ENCODE measurements at places on chromosomes 3 and 15.

DNA sequence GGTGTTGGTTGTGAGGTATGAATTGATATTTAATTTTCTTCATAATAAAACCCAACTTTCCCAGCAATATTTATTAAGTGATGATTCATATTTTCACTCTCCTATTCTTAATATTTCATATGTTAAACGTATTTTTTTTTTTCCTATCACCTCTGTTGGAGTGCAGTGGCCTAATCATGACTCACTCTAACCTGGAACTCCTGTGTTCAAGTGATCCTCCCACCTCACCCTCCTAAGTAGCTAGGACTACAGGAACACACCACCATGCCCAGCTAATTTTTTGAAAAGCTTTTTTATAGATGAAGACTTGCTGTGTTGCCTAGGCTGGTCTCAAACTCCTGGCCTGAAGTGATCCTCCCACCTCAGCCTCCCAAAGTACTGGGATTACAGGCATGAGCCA is 8.6 kb downstream of the PARP15 start:
- no peak for DNase-seq

DNA sequence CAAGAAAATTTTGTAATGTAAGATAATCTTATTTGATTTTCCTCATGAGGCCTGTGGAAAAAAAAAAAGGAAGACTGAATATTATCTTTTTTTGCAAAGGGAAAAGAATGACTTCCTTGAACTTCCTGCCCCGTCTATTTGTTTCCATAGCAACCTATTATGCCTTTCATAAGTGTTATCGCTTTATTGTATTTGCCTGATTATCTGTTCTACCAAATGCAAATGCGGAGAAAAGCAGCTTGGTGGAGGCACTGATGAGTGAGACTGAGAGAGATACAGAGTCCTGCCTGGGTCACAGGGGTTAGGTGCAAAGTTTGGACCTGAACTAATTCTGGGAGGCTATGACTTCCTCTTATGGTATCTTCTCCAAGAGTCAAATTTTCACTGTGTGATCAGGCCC is 334.0 kb upstream of the KCNMB2 start:
- no peak for DNase-seq

DNA sequence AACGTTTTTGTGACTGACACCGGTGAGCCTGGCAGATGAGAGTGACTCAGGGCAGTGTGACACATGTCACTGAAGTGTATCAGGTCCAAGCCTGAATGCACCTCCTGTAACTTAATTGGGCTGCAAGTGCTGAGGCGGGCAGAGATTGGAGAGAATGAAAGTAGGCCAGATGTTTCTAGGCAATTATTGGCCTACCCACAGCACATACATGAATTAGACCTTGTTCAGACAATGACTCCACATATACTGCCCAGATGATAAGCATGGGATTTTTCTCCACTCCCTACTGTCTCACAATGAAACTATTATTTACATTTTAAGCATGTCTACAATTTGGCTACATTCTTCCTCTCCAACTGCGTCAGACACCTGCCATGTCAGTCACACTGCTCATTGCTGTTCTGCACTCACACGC is 187.3 kb upstream of the ZNF385D start:
- DNase-seq: no peak

DNA sequence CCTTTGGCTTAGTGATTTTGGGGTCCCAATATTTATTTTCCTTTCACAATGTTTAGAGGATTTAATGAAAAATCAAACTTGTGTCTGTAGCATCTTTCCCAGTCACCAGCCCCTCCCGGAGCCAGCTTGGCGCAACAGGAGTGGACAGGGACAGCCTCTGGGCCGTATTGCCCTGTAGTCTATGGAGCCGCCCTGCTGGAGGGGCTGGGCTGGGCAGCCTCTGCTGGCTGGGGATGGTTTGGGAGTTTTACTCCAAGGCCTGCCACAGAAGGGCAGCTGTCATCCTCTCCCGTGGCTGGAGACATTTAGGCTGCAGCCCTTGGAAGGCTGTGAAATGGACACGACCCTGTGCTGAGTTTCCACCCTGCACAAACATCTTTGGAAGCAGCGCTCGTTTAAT is 89.4 kb upstream of the RGMA start:
- DNase-seq: no peak

DNA sequence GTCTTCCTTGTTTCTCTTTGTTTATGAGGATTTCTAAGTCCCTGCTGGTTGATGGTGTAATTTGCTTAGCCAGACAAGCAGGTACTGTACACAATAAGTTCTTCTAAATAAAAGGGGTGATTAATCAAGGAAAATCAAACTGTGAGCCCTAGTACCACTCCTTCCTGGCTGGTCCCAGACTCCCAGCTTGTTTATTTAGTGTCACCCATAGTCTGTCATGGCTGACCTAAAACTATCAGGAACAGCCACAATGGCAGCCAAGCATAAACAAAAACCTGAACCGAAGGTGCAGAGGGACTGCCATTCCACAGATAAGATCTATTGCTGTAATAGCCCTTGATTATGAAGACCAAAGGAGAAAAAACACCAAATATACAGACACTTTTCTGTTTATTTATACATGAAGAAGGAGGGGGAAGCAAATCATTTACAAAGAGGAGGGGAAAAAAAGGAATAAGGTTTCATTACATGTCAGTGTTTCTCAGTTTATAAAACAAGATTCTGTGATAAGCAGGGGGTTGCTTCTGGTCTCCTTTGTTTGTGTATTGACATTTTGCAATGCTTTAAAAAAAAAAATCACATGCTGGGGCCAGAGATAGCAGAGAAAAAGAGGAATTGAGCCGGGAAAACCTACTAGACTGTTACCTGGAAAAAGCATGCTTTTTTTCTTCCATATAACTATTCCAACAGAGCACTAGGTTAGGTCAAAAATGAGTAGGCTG is 182.4 kb upstream of the DPH6 start:
- no peak for DNase-seq

DNA sequence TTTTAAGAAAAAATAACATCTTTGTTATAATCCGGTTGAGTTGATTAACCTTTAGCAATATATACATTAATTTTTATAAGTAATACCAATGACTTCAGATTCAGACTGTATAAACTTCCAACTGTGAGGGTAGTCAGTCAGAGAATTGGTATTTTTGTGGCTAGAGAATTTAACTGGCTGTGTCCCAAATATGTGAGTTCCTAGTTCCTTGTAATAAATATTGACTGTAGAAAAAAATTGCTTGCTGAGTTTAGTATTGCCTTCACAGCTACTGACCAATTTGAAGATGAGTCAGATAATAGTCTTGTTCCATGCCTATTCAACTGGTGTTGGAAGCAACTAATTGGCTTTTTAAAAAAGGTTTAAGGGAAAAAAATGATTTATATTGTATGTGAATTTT is 210.8 kb downstream of the GAP43 start:
- DNase-seq: no peak

- no peak for DNase-seq
Observed at GRCh38 chr3:155753038-155753639, 8.3 kb upstream of the PLCH1 start.
